ENCODE measurements at places on chromosomes 12 and 14.
A peak's percentile ranks its signal among the peaks of the same experiment; 100 is the strongest.

DNA sequence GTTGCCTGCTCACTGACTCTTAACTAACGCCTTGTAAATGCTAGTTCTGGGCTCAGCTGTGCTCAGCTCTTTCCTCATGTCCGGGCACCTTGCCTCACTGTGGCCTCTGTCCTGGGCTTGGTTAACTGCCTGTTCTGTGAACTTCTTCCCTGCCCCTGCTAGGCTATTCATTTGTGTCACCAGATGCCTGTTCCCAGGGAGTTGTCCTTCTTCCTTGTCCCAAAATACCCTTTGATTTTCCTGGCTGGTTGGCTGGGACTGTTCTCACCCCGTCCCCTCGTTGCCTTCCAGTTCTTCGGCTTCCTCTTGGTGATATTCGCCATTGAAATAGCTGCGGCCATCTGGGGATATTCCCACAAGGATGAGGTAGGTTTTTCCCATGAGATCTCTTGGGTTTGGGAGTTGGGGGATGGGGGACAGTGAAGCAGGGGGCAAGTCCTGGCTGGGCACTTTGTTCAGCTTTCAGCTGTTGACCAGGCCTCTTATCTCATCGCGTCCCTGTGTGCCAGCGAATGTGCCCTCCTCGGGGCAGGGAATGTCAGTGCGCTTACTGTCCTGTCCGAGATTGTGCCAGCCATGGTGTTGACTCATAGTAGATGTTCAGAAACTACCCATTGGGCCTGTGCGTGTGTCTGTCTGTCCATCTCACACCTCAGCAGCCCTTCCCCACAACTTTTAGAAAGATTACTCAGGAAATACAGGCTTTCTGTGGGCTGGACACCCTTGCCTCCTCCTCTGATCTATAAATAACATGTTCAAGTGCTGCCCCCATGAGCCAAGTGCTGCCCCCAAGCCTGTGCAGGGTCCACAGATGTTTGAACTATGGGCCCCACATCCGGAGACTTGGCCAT is 33.1 kb downstream of the CD9 start:
- DNase-seq = no peak

- no peak for DNase-seq
These were observed 48.6 kb upstream of the BCAT1 start for GRCh38 chr12:24997496-24997895.

- no peak for DNase-seq
These were observed 39.2 kb upstream of the DYNC1H1 start for GRCh38 chr14:101925152-101925551.

DNA sequence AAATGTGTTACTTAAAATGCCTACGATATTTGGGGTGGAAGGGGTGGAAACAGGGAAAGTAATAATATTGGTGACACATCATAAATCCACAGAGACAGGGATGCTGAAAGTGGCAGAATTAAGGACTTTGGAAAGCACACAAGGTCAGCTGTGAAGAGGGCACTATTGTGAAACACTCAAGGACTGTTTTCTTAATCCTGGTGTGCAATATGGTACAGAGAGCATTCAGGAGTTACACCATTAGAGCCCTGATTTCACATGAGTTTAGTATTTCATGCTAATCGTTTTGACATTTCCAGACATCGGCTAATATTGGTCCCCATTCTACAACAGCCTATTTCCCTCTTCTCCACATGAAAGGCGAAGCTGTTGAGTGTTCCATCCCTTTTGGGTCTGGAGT is 219.2 kb downstream of the MSRB3 start:
- DNase-seq = no peak

- no peak for DNase-seq
These were observed 31.0 kb downstream of the RTL1 start for GRCh38 chr14:100872259-100873095.

DNA sequence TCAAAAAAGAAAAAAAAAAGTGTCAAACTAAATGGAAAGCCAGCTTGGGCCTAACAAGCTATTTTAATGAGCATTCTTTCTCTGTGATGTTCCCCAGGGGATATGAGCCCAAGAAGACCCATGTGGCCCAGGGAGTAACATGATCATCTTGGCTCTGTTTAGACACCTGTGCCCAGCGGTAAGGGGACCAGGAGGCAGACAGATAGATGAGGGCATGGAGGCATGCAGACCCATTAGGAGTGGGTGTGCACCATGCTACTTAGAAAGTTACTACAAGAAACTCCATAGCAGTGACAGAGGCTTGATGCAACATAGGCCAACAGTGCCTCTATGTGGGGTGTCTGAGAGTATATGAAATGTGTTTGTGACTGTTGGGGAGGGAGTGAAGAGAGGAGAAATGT is 3.1 kb upstream of the CREBL2 start:
- DNase-seq = no peak

- no peak for DNase-seq
These were observed 23.0 kb downstream of the KCNJ8 start for GRCh38 chr12:21751517-21751916.

DNA sequence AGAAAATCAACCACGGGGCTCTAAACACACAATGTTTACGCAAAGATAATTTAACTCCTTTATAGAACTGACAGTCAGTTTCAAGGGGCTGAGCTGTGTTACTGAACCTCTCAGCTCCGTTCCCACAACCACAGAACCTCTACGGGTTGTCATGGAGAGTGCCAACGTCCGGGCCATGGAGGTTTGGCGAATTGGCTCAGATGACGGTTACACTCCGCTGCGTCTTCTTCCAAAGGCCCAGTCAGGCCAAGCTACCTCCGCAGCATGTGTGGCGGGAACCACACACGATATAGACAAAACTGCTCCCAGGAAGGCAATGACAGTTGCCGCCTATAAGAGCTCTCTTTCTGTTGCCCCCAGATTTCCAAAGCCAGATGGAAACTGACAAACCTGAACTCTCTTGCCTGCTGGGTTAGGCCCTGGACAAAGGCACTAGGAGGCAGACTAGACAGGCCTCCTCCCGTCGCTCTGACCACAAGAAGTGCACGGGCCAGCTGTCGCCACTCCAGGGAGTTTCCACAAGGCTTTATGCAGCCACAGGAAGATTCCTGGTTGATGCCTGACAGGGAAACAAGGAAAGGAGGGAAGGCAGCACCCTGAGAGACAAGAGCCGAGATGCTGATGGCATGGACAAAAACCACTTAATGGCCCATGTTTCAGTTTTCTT is 30.3 kb downstream of the CCDC88C start:
- peak; percentile 98 for DNase-seq

DNA sequence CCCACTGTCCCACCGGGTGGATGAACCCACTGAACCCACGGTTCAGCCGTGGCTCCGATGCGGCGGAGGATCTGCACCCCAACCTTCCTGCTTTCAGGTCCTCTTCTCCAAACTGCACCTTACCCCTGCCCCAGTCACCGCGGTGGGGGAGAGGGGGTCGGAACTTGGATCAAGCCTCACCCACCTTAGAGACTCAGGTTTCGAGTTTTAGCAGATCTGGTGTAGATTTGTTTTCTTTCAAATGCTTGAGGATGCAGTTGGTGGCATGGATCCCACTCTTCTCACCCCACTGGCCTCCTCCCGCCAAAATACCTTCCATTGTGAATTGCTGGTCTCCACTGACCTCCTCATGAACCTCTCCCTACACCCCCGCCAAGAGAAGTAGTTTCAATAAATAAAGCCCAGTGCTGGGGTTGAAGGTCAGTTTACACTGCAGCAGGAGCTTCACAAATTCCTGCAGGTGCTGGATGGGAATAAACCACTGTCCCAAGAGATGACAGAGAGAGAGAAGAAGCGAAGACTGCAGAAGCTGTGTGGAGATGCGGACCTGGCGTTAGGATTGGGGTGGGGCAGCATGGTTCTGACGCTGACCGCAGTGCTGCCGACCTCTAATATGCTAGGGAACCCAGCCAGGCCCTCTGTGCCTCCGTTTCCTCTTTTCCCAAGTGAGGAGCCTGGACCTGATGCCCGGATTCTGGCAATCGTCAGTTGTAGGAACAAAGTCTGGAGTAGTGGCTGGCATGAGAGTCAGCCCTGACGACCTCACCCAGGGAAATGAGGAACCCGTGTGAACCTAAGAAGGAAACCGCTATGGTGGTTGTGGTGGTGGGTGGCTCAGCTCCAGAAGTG is 7.4 kb downstream of the TTC6 start:
- no peak for DNase-seq

- no peak for DNase-seq
These were observed 119.5 kb upstream of the RTL1 start for GRCh38 chr14:101022916-101023435.

DNA sequence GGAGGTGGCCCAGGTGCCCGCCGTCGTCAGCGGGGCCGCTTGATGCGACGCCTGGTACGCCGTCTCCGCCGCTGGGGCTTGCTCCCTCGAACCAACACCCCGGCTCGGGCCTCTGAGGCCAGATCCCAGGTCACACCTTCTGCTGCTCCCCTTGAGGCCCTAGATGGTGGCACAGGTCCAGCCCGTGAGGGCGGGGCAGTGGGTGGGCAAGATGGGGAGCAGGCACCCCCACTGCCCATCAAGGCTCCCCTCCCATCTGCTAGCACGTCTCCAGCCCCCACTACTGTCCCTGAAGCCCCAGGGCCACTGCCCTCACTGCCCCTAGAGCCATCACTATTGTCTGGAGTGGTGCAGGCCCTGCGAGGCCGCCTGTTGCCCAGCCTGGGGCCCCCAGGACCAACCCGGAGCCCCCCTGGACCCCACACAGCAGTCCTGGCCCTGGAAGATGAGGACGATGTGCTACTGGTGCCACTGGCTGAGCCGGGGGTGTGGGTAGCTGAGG is 5.5 kb downstream of the LRP10 start:
- DNase-seq = no peak

DNA sequence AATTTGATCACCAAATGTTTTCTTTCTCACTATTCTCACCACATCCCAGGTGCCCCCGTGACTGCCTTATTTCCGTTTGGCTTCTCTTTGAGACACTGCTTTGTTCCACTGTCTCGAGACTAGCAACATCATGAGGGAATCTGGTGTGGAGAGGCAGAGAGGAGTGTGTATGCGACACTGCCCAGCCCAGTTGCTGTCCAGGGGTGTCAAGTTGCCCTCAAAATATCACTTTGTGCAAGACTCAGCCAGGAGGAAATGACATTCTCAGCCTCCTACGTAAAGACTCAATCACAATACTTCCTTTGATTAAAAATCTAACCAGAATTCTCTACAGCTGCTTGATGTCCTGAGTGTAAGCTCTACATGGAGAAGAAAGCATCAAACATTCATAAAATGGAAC is 48.2 kb upstream of the EEA1 start:
- DNase-seq = no peak

- no peak for DNase-seq
These were observed 43.2 kb downstream of the PLEKHG7 start for GRCh38 chr12:92745856-92746550.
